Activated CD4-positive, alpha-beta T cell treated with anti-CD3 and anti-CD28 coated beads, Interleukin-2, amount 50 U/mL, for 48 hours (primary cell): ENCODE measurements at places on chromosomes 13 and 19.
A peak's percentile ranks its signal among the peaks of the same experiment; 100 is the strongest.

- DNase-seq: no peak
Measured at GRCh38 chr13:78102741-78103140, 184.1 kb upstream of the EDNRB start.

- DNase-seq: no peak
Measured at GRCh38 chr19:30090476-30090875, 148.4 kb downstream of the URI1 start.

DNA sequence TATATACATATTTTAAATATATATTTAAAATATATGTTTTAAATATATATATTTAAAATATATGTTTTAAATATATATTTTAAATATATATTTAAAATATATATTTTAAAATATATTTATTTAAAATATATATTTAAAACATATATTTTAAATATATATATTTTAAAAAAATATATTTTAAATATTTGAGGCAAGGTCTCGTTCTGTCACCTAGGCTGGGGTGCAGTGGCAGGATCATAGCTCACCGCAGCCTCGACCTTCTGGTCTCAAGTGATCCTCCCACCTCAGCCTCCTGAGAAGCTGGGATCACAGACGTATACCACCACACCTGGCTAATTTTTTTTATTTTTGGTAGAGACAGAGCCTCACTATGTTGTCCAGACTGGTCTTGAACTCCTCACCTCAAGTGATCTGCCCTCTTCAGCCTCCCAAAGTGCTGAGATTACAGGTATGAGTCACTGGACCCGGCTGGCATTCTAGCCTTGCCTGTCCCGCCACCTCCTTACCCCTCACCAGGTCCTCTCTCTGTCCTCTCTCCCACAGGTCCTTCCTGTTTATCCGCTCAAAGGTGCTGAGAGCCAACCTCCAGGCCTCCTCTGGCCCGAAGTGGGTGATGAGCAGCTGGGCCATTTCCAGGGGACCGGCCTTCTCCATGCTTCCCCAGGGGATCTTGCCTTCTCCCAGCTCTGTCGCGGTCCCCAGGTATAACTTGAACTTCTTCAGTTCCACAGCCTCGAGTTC is 564 bp downstream of the NLRP12 start:
- no peak for DNase-seq

DNA sequence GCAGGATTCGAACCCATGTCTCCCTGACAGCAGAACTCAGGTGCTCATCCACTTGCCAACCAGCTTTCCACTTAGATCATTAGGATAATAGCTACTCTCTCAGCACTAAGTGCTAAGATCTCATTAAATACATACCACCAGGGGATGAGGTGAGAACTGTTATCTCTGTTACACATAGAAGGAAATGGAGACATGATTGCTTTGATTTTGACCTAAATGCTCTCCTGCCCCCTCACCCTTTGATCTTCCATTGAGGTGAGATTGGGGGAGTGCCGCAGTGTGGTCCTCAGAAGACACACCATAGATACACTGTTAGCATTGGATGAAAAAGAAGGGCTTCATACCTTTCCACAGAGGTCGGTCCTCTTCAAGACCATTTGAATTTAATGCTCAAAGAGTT is 38.9 kb upstream of the NPAS1 start:
- no peak for DNase-seq

DNA sequence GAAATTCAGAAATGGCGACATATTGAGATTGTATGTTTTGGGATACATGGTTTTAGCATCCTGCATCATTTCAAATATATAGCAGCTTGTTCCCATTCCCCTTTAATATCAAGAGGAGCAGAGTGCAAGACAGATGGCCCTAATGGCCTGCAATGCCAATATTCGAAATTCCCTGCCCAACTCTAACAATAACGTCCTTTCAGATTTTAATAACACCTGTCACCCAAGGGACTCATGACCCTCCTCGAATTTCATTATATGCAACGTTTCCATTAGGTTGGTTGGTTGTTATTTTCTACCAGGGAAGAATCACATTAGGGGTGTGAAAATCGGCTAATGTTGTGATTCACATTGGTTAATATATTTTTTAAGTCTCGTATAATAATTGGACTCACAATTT is 170.0 kb downstream of the TNFSF13B start:
- DNase-seq: no peak

DNA sequence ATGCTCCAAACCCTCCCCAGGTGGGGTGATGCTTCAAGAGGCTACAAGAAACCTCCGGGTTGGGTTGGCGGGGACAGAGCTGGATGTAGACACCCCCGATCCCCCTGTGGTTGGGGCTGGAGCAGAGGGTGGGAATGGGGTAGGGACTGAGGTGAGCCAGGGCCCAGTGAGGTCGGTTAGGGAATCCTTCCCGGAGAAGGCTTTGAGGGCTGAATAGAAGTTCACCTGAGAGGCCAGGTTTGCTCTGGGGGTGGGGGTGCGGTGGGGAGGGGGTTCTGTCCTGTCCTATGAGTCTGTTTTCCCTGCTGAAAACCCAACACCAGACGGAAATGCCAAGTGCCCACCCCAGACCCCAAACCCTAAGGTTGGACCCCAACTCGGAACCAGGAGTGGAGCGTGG is 69.1 kb downstream of the CELF5 start:
- DNase-seq: no peak

GRCh38 chr13:113926951-113927660 is 46.8 kb downstream of the C13orf46 start:
- DNase-seq: no peak

GRCh38 chr19:17873786-17874757 is 2.3 kb downstream of the SLC5A5 start:
- DNase-seq: peak; percentile 76

DNA sequence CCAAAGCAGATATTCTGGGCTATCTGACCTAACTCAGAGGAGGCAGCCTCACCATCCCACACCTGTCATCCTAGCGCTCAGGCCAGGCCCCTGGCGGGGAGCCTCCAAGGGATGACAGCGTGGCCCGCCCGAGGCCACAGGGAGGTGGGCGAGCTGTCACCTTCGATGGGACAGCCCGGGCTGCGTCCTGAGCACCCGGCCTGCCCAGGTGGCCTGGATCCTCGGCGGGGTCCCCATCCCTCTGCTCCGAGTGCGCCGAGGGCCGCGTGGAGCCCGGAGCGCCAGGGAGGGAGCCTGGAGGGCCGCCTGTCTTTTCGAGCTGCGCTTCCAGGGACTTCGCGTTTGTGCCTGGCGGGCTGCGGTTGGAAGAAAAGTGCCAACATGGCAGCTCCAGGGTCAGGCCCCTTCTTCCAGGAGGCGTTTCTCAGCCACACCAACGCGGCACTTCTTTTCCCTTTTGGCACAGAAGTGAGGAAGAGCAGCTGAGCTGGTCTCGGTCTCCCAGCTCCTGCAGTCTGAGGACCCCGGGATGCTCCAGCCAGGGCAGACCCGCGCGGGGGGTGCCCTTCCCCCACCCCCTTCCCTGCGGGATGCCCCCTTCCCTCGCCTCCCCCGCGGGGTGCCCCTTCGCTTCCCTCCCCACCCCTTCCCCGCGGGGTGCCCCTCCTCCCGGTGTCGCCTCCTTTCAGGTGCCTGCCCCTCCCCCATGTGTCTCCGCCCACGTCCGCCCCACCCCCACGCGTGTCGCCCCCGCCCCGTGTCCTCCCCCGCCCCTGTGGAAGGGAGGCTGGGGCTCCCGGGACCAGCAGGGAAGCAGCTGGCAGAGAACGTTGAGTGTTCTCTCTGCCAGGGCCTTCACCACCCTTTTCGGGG is 42.3 kb downstream of the GJA3 start:
- DNase-seq: peak; percentile 30

DNA sequence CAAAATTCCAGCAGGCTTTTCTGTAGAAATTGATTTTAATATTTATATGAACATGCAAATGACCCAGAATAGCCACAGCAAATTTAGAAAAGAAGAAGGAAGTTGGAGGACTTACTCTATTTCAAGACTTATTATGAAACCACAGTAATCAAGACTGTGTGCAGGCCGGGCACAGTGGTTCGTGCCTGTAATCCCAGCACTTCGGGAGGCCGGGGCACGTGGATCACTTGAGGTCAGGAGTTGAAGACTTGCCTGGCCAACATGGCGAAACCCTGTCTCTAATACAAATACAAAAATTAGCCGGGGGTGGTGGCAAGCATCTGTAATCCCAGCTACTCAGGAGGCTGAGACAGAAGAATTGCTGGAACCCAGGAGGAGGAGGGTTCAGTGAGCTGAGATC is 6.0 kb upstream of the FFAR2 start:
- no peak for DNase-seq

DNA sequence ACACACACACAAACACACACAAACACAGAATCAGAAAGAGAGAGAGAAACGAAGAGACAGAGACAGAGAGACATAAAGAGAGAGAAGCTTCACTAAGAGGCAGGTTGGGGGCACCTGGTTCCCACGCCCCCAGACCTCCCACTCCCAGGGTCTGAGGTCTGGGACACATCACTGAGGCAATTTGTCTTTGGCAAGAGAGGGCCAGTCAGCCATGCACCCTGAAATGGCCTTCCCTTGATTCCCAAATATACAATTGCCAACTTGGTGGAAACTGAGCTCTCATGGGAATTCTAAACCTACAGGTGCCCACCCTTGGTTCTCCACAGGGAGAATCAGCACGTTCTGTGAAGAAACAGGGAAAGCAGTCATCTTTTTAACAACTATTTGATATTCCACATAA is 79.5 kb downstream of the COL4A1 start:
- DNase-seq: no peak

DNA sequence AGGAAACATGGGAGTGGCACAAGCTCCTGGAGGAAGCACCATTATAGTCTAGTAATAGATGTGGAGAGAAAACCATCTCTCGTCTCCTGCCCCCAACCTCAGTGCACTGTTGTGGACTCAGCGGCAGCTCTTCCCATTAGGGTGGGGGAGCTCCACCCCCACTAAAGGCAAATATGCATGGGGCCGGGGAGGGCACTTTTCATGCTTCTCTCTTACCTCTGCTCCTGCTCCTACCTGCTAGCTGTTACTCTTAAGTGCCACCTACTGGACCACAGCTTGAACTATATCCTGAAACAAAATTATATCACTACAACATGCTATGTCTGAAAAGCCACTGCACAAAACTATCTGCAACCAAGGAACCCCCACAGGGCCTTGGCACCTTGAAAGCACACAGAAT is 112.6 kb upstream of the DACH1 start:
- no peak for DNase-seq

DNA sequence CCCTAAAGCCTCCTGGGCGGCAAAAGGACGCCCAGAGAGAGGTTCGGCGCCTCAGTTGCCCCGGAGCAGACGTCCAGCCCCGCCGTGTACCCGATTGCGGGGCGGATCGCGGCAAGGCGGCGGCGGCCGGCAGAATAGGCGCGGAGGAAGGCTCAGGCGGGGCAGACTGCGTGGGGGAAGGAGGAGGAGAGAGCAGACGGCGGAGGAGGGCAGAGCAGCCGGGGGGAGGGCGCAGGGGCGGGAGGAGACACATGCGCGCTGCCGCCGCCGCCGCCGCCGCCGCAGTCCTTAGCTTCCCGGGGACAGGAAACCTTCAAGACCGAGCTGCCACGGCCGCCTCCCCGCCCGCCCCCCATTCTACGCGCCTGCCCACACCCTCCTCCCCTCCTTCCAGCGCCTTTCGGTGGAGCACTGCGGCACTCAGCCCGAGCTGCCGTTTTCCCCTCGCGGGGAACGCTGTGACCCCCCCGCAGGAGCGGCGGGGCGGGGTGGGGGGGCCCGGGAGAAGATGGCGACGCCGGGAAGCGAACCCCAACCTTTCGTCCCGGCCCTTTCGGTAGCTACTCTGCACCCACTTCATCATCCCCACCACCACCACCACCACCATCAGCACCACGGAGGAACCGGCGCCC is at the start of gene LRCH1:
LRCH1 (plus strand) TSS at position 282 of the 632 bp plus-strand sequence; CDS start at position 509, 227 bp downstream.
- peak; percentile 88 for DNase-seq

DNA sequence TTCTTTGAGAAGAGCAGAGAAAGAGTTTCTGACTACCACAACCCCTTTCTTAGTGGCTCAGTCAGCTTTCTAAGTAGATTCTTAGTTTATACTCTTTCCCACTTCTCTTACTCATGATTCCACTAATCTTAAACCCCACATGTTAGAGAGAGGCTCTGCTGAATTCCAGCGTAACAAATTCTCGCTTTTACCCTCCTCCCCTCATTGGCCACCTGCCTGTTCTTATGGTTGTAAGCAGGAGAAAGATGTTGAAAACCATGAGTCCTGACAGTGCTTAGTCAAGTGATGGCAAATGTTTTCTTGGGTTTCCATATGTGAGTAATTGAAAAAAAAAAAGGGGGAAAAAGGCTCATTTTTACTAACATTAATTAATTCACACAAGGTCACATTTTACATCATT is 125.9 kb downstream of the ZDHHC20 start:
- no peak for DNase-seq

GRCh38 chr13:77853703-77854102 is 64.9 kb downstream of the EDNRB start:
- DNase-seq: no peak

GRCh38 chr19:4555657-4556561 is 3.6 kb downstream of the SEMA6B start:
- no peak for DNase-seq

- DNase-seq: no peak
Measured at GRCh38 chr13:24182703-24183081, 22.2 kb downstream of the SPATA13 start.

- no peak for DNase-seq
Measured at GRCh38 chr19:50198431-50199258, 4.8 kb upstream of the MYH14 start.

- DNase-seq: no peak
Measured at GRCh38 chr13:43268632-43269031, 245.2 kb downstream of the DNAJC15 start.

DNA sequence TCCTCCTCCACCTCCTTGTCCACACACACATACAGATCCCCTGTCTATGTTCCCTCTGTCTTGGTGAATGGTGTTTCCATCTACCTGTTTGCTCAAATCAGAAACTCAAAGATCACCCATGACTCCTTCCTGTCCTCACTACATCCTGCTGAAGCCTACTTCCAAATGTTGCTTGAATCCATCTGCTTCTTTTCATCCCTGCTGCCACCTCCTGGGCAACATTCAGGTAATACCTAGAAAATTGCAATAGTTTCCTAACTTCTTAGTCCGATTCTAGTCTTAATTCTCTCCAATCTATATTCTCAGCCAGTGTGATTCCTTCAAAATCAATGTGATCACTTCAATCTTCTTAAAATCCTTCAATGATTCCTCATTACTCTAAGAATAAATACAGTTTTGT is 155.5 kb upstream of the STARD13 start:
- no peak for DNase-seq
